ENCODE measurements at places on chromosomes 12 and 14.

- DNase-seq: no peak
Measured at GRCh38 chr12:113062502-113063395, 6.2 kb downstream of the DTX1 start.

DNA sequence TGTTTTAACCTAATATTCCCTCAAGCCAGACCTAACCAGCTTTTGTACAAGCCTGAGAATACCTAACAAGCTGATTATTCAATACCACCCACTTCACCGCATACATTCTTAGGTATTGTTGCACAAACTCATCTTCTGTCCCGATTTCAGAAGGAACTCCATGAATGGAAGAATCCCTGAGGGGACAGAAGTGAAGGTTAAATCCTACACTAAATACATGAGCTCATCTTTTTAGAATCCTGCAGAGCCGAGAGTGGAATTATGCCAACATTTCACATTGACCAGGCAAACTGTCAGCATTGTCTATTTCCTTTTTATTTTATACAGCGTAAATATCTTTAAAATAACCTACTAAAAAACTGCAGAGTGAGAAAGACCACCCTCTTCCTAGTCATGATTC, 140.7 kb upstream of the PRICKLE1 start:
- no peak for DNase-seq

DNA sequence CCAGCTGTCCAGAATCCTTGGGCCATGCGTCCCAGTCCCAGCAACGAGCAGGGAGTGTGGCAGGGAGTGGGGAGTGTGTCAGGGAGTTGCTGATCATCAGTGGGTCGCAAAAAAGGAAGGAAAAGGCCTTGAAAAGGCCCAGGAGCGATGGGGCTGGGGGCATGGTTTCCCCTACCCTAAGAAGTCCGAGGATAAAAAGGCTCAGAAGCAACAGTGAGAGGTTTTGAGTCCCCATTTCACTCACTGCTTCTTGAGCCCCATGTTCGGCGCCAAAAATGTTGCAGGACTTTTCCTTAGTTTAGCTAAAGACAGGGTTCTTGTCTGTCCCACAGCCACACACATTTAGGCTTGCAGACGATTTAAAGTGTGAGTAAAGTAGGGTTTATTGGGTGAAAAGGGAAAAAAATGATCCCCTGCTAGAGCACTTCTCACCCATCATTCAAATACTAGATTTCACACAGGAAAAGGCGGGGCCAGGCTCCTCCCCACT, 189.5 kb downstream of the KCNC2 start:
- DNase-seq: no peak

DNA sequence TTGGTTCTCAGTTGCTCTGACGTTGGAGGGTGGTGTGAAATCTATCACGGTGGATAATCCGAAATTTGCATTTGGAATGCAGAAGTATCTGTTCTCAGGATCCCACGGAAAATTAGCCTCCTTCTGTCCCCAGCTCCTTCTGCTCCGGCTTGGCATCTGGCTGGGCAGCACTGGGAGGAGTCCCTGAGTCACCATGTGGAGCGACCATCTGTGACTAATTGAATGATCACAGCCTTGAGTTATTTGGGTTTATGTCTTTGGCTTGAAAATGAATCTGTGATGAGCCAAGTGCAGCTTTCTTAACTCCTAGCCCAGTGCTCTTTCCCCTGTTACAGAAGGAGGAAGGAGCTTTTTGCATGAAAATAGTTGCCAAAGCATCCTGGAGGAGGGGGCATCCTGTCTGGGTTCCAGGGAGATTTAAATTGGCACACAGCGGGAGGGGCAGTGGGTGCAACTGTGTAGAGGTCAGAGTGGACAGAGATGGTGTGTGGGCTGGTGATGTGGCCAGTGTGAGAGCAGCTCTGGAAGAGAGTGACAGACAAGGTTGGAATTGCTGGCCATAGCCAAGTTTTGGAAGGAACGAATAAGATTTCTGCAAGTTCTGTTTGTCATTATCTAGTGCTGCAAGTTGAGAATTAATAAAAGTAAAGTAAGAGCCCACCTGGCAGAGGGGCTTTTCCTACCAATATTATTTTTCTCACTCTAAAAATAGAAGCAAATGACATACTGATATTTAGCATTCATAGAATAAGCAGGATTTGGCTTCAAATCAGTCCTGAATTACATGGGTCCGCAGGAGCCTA, 74.4 kb downstream of the SLC24A4 start:
- peak; percentile 95 for DNase-seq

- no peak for DNase-seq
Measured at GRCh38 chr14:32817780-32818179, 120.9 kb upstream of the NPAS3 start.

GRCh38 chr14:58566979-58567378, 70.8 kb upstream of the DACT1 start:
- DNase-seq: no peak

GRCh38 chr14:89190765-89191513, 226.1 kb downstream of the FOXN3 start:
- DNase-seq: peak; percentile 98

GRCh38 chr12:66047411-66048021, 83.0 kb downstream of the LLPH start:
- DNase-seq: no peak

DNA sequence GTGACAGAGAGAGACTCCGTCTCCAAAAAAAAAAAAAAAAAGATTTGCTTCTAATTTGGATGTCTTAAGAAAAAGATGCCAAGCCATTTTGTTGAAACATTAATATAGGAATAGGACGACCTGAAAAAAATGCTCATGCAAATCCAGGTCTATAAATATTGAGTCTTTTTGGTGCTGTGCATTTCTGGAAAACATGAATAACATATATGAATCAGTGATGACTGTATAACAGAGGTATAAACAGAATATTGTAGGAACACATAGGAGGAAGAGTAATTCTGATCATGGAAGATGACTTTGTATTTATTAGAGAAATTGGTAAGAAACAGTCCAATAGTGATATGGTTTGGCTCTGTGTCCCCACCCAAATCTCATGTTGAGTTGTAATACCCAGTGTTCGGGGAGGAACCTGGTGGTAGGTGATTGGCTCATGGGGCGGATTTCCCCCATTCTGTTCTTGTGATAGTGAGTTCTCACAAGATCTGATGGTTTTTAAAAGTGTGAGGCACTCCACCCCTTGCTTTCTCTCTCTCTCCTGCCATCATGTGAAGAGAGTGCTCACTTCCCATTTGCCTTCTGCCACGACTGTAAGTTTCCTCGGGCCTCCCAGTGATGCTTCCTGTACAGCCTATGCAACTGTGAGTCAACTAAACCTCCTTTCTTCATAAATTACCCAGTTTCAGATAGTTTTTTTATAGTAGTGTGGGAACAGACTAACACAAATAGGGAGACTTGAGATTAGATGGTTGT, 3.0 kb upstream of the SRSF5 start:
- DNase-seq: no peak

- no peak for DNase-seq
Measured at GRCh38 chr14:104898870-104899510, 25.7 kb upstream of the PLD4 start.

DNA sequence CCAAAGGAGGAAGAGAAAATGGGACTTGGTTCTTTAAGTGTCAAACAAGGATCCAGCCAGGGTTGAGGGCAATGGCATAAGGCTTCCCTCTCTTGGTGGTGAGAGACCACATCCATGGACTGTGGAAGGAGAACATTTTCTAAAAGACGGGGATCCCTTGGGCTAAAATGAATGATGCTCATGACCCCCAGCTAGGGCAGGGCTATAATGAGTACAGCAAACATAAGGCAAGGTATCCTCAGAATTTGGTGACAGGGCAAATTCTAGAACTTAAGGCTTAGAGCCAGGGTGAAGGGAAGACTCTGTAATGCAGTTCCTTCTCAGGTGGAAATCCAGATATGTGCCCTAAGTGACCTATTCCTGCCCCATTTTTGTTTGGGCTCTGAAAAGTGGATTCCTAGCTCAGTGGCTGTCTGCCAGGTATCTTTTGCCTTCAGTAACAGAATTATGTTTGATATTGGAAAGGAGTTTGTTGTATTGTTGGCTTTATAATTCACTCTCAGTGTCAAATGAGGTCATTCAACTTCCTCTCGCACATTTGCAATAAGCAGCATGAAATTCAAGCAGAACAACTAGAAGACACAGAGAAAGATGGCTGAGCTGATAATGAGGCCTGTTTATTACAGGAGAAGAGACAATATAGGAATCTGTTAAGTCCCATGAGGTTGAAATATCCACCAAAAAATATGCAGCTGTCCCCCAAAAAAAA, 76.8 kb downstream of the DAD1 start:
- DNase-seq: no peak

GRCh38 chr12:77682488-77682887, 148.2 kb upstream of the NAV3 start:
- no peak for DNase-seq

DNA sequence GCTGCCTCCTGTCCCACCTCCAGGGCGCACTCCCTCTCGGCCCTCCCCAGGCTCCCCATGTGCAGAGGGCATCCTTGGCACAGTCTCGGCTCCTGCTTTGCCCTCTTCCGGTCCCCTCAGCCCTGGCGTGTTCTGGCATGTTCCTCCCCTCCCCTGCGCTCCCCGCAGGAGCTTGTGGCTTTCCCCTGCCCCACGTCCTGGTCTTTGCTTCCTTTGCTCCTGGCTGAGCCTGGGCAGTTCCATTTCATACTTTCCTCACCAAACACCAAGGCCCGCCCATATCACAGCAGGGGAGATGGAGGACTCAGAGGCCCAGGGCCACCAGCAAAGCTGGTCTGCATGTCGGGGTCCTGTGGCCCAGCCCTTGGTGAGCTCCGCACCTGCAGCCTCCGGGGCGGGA, 56.0 kb downstream of the FBRSL1 start:
- DNase-seq: no peak

- no peak for DNase-seq
Measured at GRCh38 chr14:64598404-64598803, 48.6 kb downstream of the PPP1R36 start.

DNA sequence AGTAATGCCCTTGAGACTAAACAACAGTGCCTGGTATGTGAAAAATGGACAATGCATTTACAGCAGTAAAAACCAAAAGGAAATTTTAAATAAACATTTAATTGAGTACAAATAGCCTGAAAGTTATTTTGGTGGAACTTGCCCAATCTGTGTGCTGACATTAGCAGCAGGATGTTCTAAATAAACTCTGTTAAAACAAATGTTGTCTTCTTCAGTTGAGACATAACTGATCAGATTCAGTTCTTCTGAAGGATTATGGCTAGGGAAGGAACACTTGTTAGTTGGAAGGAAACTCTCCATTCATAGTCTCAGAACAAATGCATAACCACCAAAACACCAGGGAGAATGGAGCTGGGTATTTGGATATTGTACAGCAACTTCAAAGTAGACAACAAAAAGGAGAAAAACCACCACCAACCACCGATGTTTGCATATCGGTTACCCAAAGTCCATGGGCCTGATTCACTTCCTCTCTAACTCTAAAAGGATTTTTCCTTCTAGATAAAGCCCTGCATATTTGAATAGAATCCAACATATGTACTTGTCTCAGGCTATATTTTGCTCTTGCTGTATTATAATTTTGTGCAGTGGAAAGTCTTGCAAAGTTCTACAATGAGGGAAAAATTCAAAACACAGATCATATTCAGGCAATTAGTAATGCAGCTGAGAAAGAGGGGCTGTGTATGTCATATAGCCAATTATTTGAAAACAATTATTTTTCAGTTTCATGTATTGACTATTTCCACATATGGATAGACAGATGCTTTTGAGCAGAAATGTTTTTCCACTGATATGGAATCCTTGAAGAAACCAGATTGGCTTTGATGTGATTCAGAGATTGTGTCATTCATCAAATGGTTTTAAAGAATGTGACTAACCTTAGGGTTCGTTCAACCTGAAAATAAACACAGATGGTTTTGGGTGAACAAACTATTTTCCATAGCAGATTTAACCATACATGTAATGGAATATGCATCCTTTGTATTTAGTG, 152.2 kb upstream of the BMP4 start:
- DNase-seq: no peak

- DNase-seq: no peak
Measured at GRCh38 chr14:94368956-94369355, 19.4 kb downstream of the SERPINA1 start.

DNA sequence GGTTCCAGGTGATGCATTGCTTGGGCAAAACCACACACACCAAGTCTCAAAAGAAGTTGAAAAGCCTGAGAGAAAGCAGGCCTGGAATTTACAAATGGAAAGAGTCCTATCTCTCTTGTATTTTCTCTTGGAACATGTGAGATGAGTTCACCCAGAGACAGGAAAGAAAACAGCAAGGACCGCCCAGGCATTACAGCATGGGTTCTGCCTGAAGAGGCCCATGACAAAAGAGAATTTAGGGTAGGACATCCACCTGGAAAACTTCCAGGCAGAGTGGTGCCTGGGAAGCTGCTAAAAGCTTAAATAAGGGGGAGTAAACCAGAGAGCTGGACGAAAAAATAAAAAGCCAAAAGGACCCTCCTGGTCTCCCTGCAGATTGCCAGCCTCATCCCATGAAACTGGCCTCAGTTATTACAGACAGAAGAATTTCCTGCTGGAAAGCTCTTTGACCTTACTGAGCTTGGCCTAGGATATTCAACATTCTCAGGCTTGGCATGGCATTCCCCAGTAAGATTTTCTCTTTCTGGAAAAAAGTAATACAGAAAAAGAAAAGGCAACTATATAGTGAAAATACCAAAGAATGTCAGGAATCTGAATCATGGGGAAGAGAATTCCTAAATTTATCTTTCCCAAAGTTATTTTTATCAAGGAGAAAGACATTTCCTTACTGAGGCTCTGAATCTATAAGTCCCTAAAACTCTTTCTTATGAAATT, 121.3 kb upstream of the NUDT4 start:
- no peak for DNase-seq

DNA sequence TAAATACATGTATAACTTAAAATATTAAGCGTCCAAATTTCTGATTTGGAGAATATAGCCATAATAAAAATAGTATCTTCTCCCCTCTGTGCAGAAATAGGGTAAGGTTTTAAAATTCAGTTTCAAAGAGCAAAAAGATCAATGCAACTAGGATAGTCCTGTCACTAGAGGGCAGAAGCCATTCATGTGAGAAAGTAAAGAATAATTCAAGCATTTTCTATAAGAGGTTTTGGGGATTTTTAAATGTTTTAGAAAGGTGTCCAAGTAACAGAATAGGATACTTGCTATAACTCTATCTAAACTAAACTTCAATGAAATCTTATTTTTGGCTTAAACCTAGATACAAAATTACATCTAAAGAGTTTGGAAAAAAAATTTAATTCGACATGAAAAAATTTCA, 50.3 kb downstream of the ADAMTS20 start:
- no peak for DNase-seq

DNA sequence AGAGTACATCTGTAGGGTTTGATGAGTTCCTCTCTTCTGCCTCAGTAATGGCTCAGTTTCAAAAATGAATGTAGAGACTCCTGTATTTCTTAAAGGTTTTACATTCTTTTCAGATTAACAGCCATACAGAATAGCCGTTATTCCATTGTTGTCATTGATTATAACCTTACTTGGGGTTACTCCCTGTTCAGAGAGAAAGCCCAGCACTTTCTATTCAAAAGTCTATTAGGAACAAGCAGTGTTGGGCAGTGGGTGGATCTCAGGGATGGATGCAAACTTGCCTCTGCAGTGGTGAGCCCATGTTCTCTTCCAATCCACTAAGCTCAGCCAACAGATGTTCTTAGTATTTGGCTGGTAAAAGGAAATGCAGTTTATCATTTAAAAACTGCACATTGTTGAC, 342.6 kb upstream of the E2F7 start:
- no peak for DNase-seq

- DNase-seq: no peak
Measured at GRCh38 chr12:57248934-57249742, 1.8 kb downstream of the STAC3 start.
